ENCODE measurements at places on chromosomes 13 and 19. TPM values are rescaled to one million over a fixed set of nuclear protein-coding genes. Genes with fewer than 3 reads are reported as not detected.

GRCh38 chr19:4358709-4359626 is 15.6 kb downstream of the MPND start:
- DNase-seq, result no peak

DNA sequence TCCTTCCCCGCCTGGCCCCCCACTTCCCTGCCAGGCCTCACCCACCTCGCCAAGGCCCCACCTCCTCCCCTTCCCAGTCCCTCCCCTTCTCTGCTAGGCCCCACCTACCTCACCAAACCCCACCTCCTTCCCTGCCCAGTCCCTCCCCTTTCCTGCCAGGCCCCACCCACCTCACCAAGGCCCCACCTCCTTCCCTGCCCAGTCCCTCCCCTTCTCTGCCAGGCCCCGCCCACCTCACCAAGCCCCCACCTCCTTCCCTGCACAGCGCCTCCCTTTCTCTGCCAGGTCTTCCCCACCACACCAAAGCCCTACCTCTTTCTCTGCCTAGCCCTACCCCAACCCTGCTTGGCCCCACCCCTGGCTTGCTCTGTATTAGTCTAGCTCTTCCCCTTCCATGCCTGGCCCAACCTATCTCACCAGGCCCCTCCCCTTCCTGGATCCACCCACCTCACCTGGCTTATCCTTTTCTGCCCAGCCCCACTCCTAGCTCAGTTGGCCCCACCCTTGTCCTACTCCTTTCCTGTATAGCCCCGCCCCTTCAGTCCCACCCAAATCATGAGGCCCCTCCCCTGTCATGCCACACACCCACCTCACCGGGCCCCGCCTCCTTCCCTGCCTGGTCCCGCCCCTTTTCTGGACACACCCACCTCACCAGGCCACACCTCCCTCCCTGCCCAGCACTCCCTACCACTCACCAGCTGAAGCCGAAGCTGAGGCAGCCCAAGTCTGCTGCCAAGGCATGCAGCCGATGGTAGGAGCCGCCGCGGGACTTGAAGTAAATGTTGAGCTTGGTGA is 16.2 kb downstream of the CERS1 start:
- DNase-seq, result no peak

- DNase-seq, result no peak
Measured at GRCh38 chr13:110841846-110842245, 73.0 kb downstream of the ANKRD10 start.

ZNF415 gene
- total RNA-seq, result not detected

AKAP8L gene
- 116 TPM for total RNA-seq

GRCh38 chr19:56839652-56840450 is 675 bp downstream of the PEG3 start:
- no peak for DNase-seq

- no peak for DNase-seq
Measured at GRCh38 chr13:109782823-109783431, 3.5 kb downstream of the IRS2 start.

DNA sequence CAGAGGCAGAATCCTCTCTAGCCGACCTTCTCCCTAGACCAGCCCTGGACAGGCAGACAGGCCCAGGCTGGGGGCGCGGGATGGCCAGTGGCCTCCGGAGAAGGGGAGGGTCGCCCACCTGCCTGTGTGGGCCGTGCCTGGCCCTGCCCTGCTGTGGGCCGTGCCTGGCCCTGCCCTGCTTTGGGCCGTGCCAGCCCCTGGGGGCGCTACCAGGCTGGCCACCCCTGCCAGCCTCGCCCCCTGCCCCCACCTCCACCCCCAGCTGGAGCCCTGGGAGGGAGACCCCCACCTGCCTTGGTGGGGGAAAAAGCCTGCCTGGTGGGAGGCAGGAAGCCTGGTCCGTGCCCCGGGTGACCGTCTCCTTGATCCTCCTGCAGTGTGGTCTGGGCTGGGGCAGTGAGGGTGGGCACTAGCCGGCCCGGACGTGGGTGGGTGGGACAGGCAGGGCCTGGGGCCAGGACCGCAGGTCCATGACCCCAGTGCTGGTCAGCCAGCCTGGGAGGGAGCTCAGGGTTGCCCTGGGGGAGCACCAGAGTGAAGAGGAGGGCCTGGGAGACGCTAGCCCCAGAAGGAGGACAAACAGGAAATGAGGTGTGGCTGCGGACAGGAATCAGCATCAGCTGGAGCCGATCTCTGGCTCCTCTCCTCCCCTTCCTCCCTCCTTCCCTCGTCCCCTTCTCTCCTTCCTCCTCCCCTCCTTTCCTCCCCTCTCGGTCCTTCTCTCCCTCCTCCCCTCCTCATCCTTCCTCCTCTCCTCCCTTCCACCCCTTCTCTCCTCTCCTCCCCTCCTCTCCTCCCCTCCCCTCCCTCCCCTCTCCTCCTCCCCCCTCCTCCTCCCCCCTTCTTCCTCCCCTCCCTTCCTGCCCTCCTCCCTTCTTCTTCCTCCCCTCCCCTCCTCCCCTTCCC is 5.1 kb upstream of the MKNK2 start:
- no peak for DNase-seq

Data from T-helper 17 cell (primary cell).